ENCODE measurements at places on chromosomes 7 and 10. TPM values are rescaled to one million over a fixed set of nuclear protein-coding genes. Genes with fewer than 3 reads are reported as not detected.

DNA sequence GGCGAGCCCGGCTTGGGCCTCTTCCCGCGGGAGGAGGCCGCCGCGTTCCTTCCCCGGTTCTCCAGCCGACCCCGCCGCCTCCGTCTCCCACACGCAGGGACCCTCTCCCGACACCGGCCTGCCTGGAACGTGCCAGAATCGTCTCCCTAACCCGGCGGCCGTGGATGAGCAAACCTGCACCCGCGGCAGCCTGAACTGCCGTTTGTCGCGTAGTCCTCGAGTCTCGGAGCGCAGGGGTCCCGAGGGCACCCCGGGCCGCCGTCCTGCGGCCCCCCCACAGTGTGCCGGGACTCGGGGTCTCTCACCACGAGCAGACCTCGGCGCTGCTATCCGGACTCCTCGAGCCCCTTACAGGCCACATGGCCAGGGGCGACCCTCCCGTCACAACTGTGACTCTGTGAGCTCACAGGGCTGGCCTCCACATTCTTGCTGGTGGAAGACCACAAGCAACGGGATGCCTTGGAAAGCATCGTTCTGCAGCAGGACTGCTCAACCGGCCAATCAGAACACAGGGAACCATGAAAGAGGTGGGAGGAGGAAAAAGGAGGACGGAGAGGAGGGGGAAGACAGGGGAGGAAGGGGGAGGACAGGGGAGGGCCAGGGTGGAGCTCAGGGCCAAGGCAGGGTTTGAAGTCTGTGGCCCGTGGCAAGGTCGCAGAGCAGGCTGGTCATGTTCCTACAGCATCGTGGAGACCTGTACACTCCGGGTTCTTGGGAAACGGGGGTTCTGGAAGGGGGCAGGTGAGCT is 276.9 kb downstream of the DNAJB6 start:
- no peak for DNase-seq

TMEM229A gene
- total RNA-seq = not detected

C7orf57 gene
- not detected for total RNA-seq

BTBD16 gene
- 3.0 TPM for total RNA-seq
